Gastrocnemius medialis (tissue), 4 donors: ENCODE measurements at places on chromosomes 16 and 17. TPM values are rescaled to one million over a fixed set of nuclear protein-coding genes. Genes with fewer than 3 reads are reported as not detected.
A peak's percentile ranks its signal among the peaks of the same experiment; 100 is the strongest.

GRCh38 chr16:86575095-86575685 is 3.2 kb upstream of the FOXL1 start:
- peaks cover 4% of the 10 kb centered on the region for H3K4me1 ChIP-seq
- no peaks in the 10 kb centered on the region for H3K36me3 ChIP-seq
- peak overlapping the region; percentile 64 for H3K27ac ChIP-seq
- peaks cover 67% of the 10 kb centered on the region for H3K27me3 ChIP-seq

DNA sequence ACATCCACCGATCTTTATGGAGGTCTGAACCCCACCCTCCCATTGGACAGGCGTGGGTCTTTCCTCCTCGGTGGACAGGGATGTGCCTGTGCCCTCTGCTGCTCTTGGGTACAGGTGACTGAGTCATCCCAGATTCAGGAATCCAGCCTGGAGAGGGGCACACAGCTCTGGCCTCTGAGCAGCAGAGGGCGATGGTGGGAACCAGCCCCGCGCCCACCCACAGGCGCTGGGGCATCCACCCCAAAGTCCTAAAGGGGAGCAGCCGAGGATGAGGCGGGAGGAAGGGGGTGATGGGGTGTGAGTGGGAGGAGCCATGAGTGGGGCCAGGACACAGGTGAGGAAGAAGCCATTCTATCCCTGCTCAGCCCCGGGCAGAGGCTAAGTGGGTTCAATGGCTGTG is 35.0 kb downstream of the ENGASE start:
- H3K4me1 ChIP-seq: peaks cover 5% of the 10 kb centered on the region
- H3K27me3 ChIP-seq: peaks cover 2% of the 10 kb centered on the region
- H3K4me3 ChIP-seq: no peak overlapping the region
- no peaks in the 10 kb centered on the region for H3K36me3 ChIP-seq

- no peak overlapping the region for H3K4me3 ChIP-seq
- DNase-seq: no peak
- peaks cover 13% of the 10 kb centered on the region for H3K27me3 ChIP-seq
- no peaks in the 10 kb centered on the region for H3K36me3 ChIP-seq
- H3K27ac ChIP-seq: no peak overlapping the region
These were observed 6.4 kb downstream of the PRKCB start for GRCh38 chr16:23842137-23842600.

DNA sequence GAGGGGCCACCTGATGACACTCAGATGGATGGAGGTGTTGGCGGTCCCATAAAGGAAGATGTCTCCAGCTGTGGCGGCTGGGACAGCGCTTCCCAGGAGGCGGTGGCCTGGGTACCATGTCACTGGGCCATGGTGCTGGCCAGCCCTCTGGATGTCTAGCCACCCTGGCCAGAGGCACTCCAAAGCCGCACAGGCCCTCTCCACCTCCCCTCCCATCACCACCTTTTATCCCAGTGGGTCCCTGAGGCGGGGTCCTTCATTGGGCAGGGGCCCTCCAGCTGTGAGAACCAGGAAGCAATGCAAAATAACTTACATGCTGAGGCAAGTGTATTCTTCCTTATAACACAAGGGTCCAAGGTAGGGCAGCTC is 23.1 kb downstream of the RAB11FIP4 start:
- H3K27ac ChIP-seq: no peak overlapping the region
- peaks cover 5% of the 10 kb centered on the region for H3K4me1 ChIP-seq
- no peak for DNase-seq
- H3K4me3 ChIP-seq: no peak overlapping the region
- H3K27me3 ChIP-seq: no peaks in the 10 kb centered on the region

DNA sequence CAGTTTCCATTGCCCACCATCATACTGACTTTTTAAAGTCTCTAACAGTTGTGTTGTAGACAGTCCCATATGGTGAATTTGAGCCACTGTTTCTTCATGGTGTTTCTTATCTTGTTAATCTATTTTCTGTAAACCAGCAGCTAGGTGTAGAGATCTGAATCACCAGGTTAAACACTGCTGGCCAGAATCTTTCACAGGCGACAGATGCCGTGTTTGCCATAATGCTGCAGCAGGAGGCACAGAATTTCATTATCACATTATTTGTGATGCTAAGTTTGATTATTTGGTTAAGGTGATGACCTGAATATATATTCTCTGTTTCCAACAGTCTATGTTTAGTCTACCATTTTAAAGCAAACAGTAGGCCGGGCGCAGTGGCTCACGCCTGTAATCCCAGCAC is 11.5 kb upstream of the CNGB1 start:
- H3K4me1 ChIP-seq: peaks cover 5% of the 10 kb centered on the region
- peaks cover 23% of the 10 kb centered on the region for H3K27me3 ChIP-seq
- no peak overlapping the region for H3K27ac ChIP-seq
- DNase-seq: no peak

GRCh38 chr17:70239391-70239826 is 70.1 kb downstream of the KCNJ2 start:
- H3K27ac ChIP-seq: no peak overlapping the region
- no peaks in the 10 kb centered on the region for H3K36me3 ChIP-seq
- H3K27me3 ChIP-seq: no peaks in the 10 kb centered on the region
- no peak for DNase-seq

DNA sequence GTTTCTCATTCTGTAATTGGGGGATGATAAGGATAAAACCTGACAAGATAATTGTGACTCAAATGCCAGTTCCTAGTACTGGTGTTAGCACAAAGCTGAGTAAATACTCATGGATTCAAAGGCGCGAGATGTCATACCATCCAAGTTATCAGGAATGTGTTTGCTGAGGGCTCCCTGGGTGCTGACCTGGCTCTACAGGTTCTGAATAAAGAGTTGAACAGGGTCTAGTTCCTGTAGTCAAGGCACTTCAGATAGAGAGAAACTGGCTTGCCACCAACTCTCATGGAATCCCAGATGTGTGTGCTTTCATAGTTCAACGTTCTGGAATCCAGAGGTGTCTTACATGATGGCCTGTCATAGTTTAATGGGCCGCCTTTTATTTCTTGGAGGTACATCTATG is 141.6 kb downstream of the PRKCA start:
- H3K27me3 ChIP-seq: no peaks in the 10 kb centered on the region
- H3K27ac ChIP-seq: no peak overlapping the region
- no peak for DNase-seq
- no peak overlapping the region for H3K4me3 ChIP-seq

DNA sequence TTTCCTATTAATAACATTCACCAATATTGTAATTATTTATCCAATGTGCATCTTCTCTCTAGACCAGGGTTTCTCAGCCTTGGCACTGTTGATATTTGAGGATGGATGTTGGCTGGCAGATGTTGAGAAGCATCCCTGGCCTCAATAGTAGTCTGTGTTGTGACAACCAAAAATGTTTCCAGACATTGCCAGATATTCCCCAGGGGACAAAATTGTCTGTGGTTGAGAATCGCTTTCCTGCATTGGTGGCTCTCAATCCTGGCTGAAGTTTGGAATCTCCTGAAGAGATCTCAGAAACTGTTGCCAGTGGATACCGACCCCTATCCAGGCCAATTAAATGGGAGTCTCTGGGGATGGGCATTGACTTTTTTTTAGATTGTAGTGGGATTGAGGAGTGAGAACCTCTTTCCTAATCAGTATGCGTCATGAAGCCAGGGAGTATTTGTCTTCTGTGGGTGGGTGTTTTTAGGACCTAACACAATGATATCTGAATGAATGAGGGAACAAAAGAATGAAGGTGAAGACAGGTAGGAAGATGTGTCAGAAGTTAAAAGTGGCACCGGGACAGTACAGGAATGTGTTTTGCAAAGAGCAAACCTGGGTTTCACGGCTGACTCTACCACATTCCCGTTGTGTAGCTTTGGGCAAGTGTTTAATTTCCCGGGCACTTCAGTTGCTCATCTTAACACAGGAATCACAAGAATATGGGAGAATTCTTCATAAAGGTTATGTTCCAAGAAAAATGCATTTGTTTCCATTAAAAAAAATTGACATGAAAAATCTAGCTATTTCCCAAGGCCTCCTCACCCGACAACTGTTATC is 24.3 kb downstream of the HSD17B2 start:
- no peak overlapping the region for H3K4me3 ChIP-seq
- no peaks in the 10 kb centered on the region for H3K27me3 ChIP-seq
- H3K4me1 ChIP-seq: no peaks in the 10 kb centered on the region
- no peaks in the 10 kb centered on the region for H3K36me3 ChIP-seq
- no peak for DNase-seq

DNA sequence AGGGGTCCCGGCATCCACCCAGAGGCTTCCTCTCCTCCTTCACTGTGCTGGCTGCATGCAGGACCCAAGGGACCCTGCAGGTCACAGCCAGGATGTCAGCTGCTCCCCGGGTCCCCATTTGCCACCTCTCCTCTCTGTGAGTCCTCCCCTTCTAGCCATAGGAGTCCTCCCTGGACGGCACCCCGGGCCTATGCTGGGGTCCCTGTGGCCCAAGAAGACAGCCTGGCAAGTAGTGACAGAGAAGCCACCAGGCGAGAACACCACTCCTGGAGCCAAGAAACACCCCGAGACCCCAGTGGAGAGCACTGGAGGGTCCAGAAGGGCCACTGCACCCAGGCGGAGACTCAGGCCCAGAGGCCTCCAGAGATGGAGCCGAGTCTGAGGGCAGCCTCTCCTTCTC is 44.1 kb downstream of the LMF1 start:
- no peak overlapping the region for H3K4me3 ChIP-seq
- DNase-seq: no peak
- H3K27me3 ChIP-seq: no peaks in the 10 kb centered on the region
- H3K27ac ChIP-seq: no peak overlapping the region

DNA sequence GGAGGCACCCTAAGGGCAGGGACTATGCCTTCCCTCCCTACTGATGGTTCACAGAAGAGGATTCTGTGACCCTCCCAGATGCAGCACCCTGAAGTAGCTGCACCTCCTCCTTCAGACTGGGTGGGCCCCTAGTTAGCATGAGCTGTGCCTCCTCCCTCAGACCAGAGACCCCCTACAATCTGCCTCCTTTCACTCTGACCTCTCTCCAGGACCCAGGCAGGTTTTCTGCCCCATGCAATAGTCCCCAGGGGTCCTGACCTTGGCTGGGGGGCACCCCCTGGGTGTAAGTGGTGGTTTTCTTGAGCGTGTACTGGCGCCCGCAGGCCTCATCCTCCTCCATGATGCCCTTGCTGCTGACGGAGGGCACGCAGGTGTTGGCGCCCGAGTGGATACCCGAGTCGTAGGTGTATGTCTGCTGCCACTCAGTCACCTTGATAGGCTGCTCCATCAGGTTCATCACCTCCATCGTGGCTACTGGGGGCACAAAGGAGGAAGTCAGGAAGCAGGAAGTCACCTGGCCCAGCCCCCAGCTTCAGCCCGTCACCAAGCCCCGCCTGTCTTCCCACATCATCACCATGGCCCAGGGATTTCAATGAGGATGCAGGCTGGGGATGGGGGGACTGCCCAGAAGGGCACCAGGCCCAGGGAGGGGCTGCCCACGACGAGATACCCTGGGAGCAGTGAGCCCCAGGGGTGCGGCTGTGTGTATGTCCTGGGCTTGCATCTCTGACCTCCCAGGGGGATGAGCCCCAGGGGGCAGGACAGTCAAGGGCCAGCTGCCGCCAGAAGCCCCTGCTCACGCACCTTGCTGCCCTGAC is 14.9 kb downstream of the JUP start:
- no peaks in the 10 kb centered on the region for H3K36me3 ChIP-seq
- H3K27ac ChIP-seq: no peak overlapping the region
- H3K4me3 ChIP-seq: no peak overlapping the region
- H3K4me1 ChIP-seq: peaks cover 46% of the 10 kb centered on the region
- DNase-seq: no peak

DNA sequence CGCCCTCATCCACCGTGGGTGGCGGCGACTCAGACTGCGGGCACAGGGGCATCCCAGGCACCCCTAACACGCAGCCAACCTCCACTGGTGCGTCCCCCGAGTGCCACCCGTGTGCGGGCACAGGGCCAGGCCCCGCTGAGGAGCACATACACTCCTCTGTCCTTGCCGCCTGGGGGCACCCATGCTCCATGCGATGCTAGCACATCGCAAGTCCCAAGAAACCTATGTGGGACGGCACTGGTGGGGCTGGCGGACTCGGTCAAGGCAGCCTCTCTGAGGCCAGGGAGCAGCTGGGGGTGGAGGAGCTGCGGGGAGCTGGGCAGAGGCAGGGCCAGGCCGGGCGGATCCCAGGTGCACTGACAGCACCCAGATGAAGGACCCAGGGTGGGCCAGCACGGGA is 4.0 kb downstream of the ZNF598 start:
- H3K36me3 ChIP-seq: no peaks in the 10 kb centered on the region
- H3K27me3 ChIP-seq: no peaks in the 10 kb centered on the region
- H3K27ac ChIP-seq: no peak overlapping the region
- no peak for DNase-seq

DNA sequence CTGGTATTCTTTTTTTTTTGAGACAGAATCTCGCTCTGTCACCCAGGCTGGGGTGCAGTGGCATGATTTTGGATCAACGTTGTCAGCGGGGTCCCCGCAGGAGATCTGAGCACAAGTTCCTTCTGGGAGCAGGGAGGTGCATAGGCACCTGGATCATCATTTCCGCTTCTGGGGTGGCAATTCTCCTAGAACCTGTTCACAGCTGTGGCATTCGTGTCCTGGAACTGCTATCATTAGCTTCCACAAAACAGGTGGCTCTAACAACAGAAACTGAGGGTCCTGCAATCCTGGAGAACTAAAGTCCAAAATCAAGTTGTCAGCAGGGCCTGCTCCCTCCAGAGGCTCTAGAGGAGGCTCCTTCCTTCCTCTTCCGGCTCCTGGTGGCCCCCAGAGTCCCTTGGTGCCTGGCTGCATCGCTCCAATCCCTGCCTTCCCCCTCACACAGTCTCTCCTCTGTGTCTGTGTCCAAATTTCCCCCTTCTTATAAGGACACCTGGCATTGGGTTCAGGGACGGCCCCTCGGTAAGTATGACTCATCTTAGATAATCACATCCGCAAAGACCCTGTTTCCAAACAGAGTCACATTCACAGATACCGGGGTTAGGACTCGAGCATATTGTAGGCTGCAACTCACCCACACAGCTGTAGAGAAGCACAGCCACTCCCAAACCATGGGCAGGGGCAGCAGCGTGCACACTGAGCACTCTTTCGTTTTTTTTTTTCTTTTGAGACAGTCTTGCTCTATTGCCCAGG is 43.5 kb upstream of the KLHDC4 start:
- H3K27me3 ChIP-seq: peaks cover 4% of the 10 kb centered on the region
- no peak overlapping the region for H3K27ac ChIP-seq
- no peak overlapping the region for H3K4me3 ChIP-seq
- H3K4me1 ChIP-seq: no peaks in the 10 kb centered on the region
- DNase-seq: no peak

- DNase-seq: no peak
- H3K4me3 ChIP-seq: no peak overlapping the region
- no peaks in the 10 kb centered on the region for H3K4me1 ChIP-seq
- H3K27ac ChIP-seq: no peak overlapping the region
These were observed 1.7 kb downstream of the ATP2C2 start for GRCh38 chr16:84369938-84370627.

Gene NEURL4
- total RNA-seq: 23.8 TPM

Gene CMTR2
- total RNA-seq: 18.0 TPM

Gene RAB26
- total RNA-seq: not detected

Gene CACNG3
- total RNA-seq: not detected

Gene NATD1
- 10.1 TPM for total RNA-seq

Gene TRAF4
- 4.5 TPM for total RNA-seq

Gene KRTAP4-6
- not detected for total RNA-seq
